ENCODE measurements at places on chromosomes 4 and X. TPM values are rescaled to one million over a fixed set of nuclear protein-coding genes. Genes with fewer than 3 reads are reported as not detected.

The VSIG4 gene
- not detected for total RNA-seq

The MED28 gene
- total RNA-seq, result 39.8 TPM

The SPANXA2 gene
- total RNA-seq, result 1.3 TPM

The ZNF827 gene
- total RNA-seq, result 15.8 TPM

The TBC1D9 gene
- total RNA-seq, result 16.0 TPM

The FGG gene
- not detected for total RNA-seq

The MAPK10 gene
- 1.1 TPM for total RNA-seq

The TRIML2 gene
- total RNA-seq, result 1.6 TPM

The PTCHD1 gene
- not detected for total RNA-seq

The NIPAL1 gene
- total RNA-seq, result 1.0 TPM

The FGF13 gene
- total RNA-seq, result not detected

The NLGN4X gene
- not detected for total RNA-seq

The SSX4B gene
- not detected for total RNA-seq

The ACE2 gene
- not detected for total RNA-seq

The CT45A1 gene
- not detected for total RNA-seq

The GPR119 gene
- not detected for total RNA-seq

The MSN gene
- 458 TPM for total RNA-seq

The SLC10A6 gene
- 0.55 TPM for total RNA-seq

The GAGE10 gene
- not detected for total RNA-seq

The SHISA3 gene
- not detected for total RNA-seq

The TMEM271 gene
- not detected for total RNA-seq

The CXCL8 gene
- 0.67 TPM for total RNA-seq

The RS1 gene
- total RNA-seq, result not detected

The EDA gene
- 0.08 TPM for total RNA-seq

The ASMT gene
- not detected for total RNA-seq

The AWAT2 gene
- not detected for total RNA-seq

The PDK3 gene
- 0.48 TPM for total RNA-seq

The GAGE1 gene
- not detected for total RNA-seq

The FSTL5 gene
- total RNA-seq, result not detected

The POLN gene
- 1.7 TPM for total RNA-seq

The IKBKG gene
- total RNA-seq, result 36.8 TPM

The STATH gene
- not detected for total RNA-seq

The MAGEA4 gene
- not detected for total RNA-seq

The CXCL13 gene
- total RNA-seq, result not detected

The ZNF674 gene
- 7.1 TPM for total RNA-seq

The SLITRK4 gene
- total RNA-seq, result not detected

The TACR3 gene
- total RNA-seq, result not detected

The CDS1 gene
- not detected for total RNA-seq

The NKX6-1 gene
- total RNA-seq, result not detected

The CT45A10 gene
- not detected for total RNA-seq

The ASB9 gene
- 0.50 TPM for total RNA-seq

Measured in HFFc6 (cell line).